ACHN (cell line): ENCODE measurements at places on chromosomes 1 and 21.
A peak's percentile ranks its signal among the peaks of the same experiment; 100 is the strongest.

- DNase-seq = peak; percentile 3
These were observed 704 bp downstream of the ALG6 start for GRCh38 chr1:63368131-63368530.

GRCh38 chr1:53334781-53335180, 6.9 kb upstream of the LRP8 start:
- DNase-seq = no peak

DNA sequence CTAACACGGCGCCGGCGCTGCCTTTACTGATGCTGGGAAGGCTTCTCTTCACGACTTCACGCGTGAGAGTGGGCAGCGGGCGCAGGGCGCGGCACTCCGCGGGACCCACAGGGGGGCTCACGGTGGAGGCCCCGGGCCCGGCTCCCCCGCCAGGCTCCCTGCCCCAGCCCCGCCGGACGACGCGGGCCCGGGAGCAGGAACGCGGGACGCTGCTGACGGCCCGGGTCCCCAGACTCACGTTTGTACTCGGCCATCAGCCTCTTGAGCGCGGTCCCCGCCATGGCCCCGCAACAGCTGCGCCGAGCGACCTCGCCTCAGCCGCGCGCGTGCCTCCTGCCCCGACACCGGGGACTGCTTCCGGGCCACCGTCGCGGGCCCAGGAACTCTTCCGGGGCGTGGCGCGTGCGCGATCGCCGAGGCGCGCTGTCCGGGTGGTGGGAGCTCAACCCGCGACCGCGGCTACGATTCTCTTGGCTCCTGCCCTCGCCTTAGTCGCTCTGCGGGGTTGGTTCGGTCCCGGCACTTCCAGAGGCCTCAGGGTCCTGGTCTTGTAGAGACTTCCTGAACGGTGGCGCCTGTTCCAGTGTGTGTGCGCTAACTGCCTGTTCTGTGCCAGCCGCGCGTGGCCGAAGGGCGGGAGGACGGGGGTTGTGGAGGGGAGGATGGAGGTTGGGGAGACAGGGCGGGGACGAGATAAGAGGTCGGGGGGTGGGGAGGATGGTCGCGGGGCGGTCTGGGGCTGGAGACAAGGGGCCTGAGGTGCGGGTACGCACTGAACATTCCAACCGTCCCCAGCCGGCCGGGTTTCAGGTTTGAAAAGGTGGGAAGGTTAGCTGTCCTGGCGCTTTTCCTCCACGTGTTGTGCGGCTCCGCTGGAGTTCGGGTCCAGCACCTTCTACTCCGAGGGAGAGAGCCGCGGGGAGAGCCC, at the start of gene UBE2G2:
Gene UBE2G2 (minus strand): TSS at position 353 of the 928 bp plus-strand sequence. CDS start 72 bp downstream, at position 281.
- DNase-seq = peak; percentile 75

- no peak for DNase-seq
These were observed 565 bp downstream of the TFF1 start for GRCh38 chr21:42365770-42366169.

- no peak for DNase-seq
These were observed 126.9 kb upstream of the SLC35F3 start for GRCh38 chr1:233777566-233777965.

DNA sequence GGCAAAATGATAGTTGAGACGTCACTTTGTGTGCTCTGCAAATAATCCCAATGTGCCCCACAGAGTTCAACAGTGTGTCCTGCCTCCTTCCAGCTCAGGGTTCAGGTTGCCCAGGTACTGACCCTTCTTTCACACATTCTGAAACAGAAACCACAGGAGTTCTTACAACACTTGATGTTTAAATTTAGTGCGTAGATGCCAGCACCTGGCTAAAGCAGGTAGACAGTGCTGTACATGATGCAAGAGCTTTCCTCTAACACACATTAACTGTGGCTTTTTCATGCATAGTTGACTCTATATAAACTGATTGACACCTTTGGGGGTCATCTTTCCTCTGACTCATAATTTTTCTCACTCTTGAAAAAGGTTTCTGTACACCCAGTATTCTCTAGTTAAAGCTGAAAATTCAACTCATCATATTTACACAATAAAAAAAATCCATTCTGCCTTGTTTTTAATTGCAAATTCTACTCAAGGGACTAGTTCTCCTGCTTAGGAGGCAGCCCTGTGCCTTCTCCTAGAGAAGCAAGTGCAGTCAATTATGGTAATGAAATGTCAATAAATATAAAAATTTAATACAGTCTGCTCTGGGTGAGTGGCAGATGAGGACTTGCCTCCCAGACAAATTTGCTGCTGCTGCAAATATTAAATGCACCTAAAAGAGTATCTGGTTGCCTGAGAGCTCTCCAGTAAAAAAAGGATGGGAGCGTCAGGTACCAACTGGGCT, 91.4 kb downstream of the NR5A2 start:
- DNase-seq = no peak

GRCh38 chr1:167276969-167277368, 56.3 kb downstream of the POU2F1 start:
- DNase-seq = no peak

DNA sequence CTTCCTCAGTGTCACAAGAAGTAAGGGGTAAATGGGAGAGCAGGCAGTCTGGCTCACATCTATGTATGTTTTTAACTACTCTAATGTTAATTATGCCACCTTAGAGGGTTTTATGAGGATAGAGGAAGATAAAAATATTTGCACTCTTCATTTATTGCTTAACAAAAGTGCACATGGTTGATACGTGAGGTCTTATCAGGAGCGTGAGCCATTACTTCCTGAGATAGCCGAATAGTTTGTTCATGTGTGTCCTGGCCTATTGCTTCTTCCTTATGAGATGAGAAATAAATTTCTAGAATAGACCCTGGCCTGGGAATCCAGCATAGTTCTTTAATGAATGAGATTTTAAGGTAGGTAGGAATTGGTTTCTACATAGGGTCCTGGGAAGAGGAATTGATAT, 471.1 kb upstream of the B3GALT2 start:
- no peak for DNase-seq

DNA sequence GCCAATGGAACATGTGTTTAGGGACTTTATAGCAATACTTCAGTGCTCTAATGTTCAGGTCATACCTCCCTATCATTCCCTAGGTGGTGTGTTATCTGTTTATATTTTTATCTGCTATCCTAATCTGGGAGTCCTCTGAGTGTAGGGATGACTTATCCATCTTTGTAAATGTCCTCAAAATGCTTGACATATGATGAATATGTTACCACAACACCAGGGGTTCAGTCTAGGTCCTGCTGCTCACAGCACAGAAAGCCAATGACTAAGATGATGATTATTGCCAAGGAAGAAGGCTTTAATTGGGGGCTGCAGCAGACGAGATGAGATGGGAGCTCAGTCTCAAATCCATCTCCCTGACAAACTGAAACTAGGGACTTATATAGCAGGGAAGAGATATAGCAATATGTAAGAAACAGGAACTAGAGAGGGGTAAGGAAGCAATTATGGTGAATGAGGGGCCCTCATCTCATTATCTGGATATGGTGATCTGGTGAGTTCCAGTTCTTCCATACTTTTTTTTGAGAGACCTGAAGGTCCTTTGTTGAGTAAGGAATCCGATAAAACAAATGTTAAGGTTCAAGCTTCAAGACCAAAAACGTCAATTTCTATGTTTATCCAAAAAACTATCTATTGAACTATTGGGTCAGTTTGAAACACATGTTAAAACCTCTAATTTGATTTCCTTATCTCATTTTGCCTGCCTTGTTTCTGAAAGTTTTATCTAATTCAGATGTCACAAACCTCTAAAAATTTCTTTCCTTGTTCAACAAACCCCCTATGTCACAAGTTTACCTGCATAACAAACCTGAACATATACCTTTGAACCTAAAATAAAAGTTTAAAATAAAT, 256.7 kb upstream of the CACYBP start:
- no peak for DNase-seq

DNA sequence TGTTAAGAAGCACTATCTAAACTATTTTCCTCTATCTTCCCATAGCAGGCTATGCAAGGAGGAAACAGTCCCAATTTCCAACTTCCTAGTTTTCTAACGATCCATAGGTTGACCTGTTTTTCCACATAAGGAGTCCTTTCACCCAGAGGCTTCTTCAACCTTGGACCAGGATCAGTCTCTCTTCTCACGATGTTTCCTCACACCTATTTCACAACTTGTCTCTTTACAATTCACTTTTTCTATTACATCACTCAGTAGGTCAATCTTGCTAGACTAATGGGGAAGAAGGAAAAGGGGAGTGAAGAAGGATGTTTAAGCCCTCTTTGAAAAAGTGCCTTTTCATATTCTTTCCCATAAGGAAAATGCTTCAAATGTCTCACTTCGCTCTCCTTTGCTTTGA, 15.9 kb downstream of the PALMD start:
- no peak for DNase-seq

- no peak for DNase-seq
These were observed 34.6 kb upstream of the LHX8 start for GRCh38 chr1:75099581-75099980.

DNA sequence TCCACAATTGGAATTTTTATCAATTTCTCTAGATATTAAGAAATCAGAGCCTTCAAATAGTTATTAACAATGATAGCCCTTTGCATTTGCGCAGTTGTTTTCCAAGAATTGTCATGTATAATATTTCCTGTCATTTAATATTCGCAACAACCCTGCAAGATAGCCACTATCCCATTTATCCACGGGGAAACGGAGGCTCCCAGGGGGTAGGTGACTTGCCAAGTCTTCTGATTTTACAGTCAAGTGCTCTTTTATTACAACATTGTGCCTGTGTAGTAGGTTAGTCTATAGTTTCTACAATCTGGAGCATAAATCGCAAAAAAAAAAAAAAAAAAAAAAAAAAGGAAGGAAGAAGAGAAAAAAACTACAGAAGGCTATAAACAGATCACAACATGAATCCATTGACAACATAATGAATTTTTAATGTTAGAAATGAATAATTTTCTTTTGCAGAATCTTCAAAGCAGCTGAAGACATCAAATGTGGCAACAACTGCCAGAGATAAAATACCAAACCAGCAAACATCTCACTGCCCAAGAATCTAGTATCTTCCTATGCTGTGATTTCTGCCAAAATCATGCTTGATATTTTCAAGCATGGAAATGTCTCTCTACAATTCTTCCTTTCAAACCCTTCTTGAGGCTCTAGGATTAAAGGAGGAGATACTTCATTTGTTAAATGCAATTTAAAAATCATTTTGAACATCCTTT, 125.5 kb downstream of the PTPN14 start:
- no peak for DNase-seq

GRCh38 chr1:20840731-20841130, 53.6 kb upstream of the HP1BP3 start:
- no peak for DNase-seq

DNA sequence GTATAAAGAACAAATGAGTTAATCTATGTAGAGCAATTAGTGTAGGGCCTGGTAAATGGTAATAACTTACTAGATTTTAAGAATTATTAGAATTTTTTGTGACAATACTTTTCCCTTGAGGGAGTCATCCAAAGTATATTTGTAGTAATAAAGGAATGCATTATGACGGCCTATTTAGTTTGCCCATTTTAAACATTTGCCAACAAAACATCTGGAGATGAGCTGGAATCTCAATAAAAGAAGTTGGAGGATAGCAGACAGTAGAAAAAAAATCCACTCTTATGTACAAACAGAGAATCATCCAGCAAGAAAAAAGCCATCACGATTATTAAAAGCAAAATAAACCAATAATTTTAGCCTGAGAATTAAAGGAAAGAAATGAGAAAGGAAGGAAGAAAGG, 567.3 kb upstream of the ADAMTS5 start:
- no peak for DNase-seq

DNA sequence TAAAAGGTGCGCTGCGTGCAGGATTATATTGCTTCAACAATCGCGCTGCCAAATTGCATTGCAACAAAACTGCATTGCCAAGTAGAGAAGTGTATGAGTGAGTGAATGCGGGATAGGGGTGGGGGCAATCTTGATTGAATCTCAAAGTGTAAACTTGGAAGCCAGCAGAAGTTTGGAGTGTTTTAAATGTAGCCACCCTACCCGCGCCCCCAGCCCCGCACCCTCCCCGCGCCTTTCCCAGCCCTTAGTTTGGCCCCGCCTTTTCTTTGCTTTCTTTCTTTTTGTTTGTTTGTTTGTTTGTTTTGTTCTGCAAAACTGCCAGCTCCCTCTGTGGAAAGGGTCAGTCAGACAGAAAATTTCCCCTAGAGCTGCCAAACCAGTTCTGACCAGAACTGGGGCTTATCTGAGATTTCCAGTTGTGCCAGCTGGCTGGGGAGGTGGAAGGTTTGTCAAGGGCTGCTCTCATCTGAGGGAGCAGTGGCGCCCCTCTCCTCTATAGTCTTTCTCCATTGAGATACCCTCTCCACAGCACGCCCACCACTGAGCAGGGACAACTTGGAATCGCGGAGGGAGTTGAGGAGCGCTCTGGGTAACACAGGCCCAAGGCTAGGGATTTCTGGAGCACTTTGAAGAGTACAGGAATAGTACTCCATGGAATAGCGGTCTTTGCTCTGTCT, 666 bp upstream of the BEND5 start:
- no peak for DNase-seq

DNA sequence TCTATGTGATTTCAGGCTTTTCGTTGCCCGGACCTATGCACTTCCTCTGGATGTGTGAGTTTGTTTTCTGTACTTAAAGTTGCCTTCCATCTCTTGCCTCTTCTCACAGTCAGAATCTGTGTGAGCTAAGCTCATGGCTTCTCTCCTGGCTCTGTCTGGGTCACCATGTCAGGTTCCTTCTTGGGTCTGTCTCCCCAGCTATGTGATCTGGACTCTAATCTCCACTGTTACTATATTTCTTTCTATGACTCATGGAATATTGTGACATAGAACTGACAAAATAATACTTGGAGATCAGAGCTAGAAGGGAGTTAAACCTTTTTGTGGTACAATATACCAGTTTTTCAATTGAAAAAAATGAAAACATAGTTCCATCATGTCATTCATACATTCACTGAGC, 172.7 kb upstream of the FGGY start:
- no peak for DNase-seq

DNA sequence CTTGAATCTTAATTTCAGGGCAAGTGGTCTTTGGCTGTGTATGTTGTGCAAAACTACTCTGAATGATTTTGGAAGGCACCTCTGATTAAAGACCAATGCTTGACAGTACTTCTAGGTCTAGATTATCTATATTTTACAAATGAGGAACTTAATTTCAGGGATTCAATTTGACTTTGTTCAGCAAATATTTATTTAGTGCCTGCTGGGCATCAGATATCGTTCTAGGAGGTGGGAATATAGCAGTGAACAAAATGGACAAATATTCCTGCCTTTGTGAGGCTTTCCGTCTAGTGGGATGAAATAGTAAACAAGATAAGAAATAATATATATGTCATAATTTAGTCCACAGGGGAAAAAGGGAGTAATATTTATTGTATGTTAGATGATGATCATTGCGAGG, 4.7 kb downstream of the ZNF326 start:
- DNase-seq = no peak

- DNase-seq = no peak
These were observed 84.6 kb downstream of the LAMC2 start for GRCh38 chr1:183270541-183271141.

GRCh38 chr21:38311765-38312164, 55.0 kb downstream of the KCNJ15 start:
- DNase-seq = peak; percentile 89

DNA sequence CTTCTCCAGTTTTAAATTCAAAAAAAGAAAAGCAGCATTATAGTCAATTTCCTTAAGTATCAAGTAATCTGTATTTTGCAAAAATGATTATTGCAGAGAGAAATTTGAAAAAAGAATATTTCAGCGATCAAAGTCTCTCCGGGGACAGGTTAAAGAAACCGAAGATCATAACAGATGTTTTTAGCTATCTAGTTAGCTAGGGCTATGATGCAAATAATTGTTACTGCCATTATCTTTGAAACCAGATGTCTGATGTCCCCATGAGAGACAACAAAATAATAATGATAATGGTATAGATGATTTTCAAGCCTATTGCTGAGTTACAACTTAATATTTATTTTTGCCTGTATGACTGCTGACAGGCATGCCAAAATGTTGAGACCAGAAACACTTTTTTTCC, 1326.0 kb downstream of the PLA2G4A start:
- no peak for DNase-seq
